ENCODE measurements at places on chromosomes 6 and 20.

GRCh38 chr20:29743101-29743931 is 1514.1 kb upstream of the DEFB115 start:
- DNase-seq: no peak

DNA sequence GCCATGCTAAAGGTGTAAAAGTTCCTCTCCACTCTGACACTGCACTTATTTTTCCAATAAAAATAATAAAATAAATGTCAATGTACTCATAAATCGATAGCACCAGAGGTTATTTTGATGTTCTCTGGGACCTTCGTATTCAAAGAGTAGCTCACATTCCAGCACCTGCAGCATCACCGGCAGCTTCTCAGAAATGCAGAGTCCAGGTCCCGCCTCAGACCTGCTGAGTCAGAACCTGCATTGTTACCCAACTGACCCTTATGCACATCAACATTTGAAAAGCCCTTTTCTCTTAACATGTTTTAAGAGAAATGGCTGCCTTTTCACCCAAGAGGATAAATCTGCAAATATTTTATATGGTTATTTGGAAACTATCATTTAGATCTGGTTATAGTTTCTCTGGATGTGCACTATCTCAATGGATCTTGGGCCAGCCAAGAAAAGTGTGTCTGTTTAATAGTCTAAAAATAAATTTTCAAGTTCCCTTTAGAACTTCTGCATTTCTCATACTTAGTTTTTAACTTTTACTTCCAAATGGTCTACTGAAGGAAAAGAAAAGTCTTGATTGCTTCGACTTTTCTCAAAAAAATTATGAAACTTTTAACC is 216.2 kb upstream of the PRDM1 start:
- no peak for DNase-seq

DNA sequence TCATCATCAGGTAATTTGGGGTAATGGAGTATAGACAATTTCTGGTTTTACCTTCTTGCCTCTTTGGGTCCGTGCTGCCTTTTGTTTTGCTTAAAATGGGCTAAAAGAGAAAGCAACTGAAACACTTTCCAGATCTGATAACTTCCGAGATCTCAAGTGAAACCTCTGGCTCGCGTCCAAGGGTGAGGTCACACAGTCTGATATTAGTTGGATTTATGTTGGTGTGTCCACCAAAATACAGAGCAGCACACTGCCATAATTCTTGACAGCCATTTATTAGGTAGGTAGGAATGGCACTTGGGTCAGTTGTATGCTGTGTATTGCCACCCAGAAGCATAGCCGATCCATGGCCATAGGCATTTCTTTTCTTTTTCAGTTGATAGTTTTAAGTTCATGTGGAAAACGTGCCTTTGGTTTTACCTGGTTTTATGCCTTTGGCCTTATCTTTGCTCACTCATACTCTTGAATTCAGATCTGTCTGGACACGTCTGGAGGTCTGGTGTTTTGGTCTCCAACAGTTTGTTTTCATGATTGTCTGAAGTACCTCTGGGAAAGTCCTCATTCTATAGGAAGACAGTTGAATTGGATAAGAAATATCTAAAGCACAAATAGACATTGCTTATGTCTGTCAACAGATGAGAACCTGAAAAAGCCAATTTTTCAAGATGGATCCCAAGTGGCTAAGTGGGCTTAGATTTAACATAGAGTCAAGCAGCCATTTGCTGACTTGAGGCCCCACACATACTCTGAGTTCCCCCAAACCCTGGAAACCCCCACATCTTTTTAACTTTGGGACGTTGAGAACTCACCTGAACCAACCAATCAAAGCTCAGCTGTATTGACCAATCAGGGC is 320.8 kb downstream of the SOX4 start:
- peak; percentile 13 for DNase-seq

GRCh38 chr20:50885781-50886180 is 45.5 kb downstream of the ADNP start:
- no peak for DNase-seq

DNA sequence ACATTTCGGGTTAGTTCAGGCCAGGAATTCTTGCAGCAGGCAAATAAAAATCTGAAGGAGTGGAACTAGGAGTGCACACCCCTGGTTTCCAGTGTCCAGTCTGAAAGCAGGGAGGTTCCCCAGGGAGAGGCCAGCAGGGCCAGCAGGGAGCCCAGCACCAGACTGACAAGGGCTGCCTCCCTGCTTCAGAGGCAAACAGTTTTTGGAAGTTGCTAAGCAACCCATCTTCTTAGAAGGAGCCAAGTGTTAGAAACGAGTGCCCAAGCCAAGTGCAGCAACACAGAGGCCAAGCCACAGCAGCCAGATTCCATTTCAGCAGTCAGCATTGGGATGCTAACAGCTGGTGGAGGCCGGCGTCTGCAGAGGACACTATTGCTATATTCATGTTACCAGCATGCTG is 179.1 kb downstream of the SYNDIG1 start:
- no peak for DNase-seq

DNA sequence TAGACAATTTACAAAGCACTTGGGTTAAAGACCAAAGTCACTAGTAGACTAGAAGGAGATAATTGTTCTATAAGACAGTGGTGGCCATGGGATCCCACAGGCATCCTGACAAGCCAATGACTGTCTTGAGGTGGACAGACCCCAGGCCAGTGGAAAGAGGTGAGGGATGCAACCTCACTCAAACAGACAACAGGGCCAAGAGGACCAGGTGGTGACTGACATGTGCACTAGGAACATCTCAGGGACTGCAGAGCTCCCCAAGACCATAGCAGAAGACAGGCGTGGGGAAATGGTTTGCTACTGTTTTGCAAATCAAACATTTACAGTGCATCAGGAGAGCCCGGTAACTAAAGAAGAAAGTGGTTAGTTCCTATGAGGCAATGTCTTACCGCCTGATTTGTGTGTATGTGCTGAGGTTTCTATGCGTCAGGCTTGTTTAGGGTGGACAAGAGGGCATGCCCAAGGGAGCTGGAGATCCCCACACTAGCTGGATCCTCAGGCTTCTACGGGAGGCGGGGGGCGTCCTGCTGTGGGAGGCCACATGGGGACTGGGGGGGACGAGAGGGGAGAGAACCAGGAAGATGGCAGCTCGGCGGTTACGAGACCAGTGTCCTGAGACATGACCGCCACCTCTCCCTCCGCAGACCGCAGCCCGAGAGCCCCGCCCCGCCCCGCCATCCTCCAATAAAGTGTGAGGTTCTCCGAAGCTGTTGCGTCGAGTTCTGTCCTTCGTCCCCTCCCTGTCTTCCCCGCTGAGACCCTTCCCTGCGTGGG is 623 bp upstream of the MRPS26 start:
- peak; percentile 24 for DNase-seq

DNA sequence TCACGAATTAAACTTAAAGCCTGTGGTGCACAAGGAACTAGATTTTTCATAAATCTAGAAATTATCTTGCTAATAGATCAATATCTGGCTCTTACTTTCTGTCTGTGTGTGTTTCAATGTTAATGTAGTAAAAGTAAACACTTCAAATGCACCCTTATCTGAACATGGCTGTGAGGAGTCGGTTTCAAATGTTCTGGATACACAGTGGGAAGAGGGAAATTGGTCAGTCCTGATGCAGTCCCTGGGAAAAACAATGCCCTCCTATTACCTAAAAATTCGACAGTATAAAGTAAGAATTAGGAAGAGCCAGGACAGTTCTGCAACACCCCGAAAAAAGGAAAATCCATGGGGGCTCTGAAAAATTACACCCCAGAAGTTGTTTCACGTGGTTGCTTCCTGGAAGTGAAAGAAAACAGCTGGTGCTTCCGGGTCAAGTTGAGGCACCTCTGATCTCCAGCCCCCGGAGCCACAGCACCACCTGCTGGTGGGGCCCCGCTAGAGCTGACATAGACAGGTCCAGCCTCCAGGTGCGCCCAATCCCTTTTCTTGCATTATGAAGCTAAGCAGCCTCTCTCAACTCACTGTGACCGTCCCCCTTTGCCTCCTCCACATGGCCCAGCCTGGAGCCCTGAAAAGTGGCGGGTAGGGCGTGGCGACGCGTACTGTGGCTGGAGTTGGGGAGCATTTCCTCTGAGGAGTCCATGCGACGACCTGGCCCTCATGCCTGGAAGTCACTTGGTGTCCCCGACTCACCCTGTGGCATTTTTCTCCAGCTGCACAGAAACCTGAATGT is 8.3 kb downstream of the SEMG2 start:
- no peak for DNase-seq

- no peak for DNase-seq
Observed at GRCh38 chr6:21377356-21377755, 216.2 kb upstream of the SOX4 start.

- no peak for DNase-seq
Observed at GRCh38 chr6:46156701-46157100, 14.1 kb downstream of the ENPP5 start.

GRCh38 chr6:161596807-161597520 is 323.1 kb upstream of the AGPAT4 start:
- DNase-seq: no peak

- no peak for DNase-seq
Observed at GRCh38 chr6:96458771-96459170, 62.8 kb upstream of the UFL1 start.

DNA sequence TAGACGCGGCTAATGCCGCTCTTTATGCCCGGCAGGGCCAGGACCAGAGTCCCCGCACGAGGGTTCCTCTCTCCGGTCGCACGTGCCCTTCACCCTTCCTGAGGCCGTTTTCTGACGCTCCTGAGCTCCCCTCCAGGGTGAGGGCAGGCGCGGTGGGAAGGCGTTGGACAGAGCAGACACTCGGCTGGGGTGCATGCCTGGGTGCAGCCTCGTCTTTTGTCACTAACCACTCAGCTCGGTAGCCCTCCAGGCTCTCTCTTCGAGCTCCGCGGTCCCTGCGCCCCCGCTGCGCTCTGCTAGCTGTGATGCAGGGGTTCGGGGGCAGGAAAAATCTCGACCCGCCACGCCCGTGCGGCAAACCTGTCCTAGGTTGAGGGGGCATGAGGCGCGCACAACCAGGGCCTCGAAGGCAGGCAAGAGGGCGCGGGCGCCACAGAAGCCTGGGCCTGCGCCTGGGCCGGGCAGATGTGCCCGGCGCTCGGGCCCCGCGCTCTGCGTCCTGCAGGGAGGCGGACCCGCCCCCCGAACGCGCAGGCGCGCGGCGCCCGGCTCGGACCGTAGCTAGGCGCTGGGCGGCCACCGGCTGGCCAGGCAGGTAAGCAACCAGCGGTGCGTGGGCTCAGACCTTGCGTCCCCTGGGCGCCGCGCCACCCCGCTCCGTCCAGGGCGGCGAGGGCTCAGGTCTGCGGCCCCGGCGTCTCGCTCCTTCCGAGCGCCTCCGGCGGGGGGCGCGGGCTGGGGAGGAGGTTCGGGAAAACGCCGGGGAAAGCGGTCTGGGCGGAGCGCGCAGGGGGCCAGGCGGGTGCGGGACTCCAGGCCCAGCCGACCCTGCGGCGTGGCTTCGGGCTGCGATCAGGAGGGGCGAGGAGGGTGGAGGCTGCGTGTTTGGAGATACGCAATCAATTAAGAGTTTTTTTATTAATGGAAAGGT is at the start of gene L3MBTL1:
Gene L3MBTL1 (plus strand): TSS at position 548 of the 931 bp plus-strand sequence. CDS start 5,807 bp downstream, outside the sequence.
- DNase-seq: no peak

- DNase-seq: no peak
Observed at GRCh38 chr20:62344782-62345181, 22.3 kb downstream of the LAMA5 start.

DNA sequence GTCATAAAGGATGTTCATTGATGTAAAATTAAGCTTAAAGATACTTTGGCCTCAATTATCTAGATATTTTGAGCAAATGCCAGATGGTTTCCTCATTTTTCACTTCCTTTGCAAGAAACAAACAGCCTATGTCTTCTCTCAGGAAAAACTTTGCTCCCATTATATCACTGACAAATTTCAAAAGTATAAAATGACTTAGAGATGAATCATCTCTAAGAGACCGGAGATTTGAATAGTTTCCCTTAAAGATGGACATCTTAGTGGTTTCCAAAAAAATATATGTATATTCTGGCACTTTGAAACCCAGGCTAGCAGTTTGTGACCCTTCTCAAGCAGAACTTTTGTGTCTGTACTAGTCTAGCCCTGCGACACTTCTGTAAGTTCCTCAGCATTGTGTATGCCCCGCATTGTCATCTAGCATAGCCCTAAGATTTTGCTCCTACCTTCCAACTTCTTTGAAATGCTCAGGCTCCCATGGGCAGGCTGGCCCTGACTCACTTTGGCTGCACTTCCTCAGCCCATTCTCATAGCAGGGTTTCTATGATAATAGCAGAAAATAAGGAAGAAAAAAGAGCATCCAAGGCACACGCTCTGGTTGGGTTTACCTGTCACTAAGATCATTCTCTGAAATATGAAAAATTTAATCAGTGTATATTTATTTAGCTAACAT is 25.7 kb upstream of the POU3F2 start:
- DNase-seq: no peak

GRCh38 chr6:68054756-68055155 is 580.3 kb upstream of the ADGRB3 start:
- no peak for DNase-seq

- no peak for DNase-seq
Observed at GRCh38 chr6:137512757-137513605, 18.8 kb upstream of the OLIG3 start.

- no peak for DNase-seq
Observed at GRCh38 chr20:10603971-10604864, 69.6 kb downstream of the JAG1 start.

DNA sequence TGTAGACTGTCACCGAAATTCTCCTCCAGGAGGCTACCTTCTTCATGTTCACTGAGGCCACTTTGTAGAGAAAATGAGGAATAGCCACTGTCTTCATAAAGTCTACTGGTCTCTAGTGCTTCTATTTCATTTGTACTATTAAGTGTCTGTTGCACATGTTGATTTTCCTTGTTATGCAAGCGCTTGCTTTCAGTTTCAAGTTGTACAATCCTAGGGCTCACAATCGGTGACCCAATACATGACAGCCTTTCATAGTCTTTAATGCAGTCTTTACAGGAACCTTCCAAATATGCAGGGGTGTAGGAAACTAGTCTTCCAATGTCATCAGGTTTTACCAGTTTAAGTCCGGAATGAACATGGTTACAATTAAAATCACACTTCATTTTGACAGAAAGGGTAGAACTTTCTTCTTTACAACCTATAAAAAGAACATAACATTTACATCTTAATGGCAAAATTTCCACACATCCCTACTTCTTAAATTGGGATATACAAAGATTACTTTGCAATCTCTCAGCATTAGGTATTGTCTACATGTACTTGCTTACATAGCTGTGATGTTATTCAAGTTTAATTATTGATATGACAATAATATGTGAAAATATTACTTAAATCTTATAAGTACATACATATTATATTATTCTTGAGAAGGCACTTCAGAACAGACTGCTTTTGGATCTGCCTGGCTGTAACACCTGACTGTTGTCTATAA is 7.5 kb downstream of the FBXO5 start:
- no peak for DNase-seq

DNA sequence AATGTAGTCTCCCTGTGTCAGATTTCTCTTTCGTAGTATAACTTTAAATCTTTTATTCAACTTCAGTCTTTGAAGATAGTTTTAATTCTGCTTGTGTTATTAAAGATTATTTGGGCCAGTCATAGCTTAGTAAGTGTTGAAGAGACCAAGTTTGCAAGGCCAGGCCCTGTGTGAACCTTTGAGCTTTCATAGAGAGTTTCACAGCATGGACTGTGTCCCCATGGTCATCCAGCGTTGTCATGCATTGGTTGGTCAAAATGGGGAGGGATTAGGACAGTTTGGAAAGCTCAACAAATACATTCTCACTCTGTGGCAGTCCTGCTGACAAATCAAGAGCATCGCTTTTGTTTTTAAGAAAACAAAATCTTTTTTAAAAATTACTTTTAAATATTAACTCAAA is 74.6 kb upstream of the FAM83B start:
- no peak for DNase-seq

Measured in stimulated activated CD8-positive, alpha-beta memory T cell treated with anti-CD3 and anti-CD28 coated beads, Interleukin-15, amount 100 ng/mL, for 1 hour (primary cell).